CD4-positive, alpha-beta T cell treated with Interleukin-4 for 1 hour (primary cell): ENCODE measurements at places on chromosomes 2 and 18.

GRCh38 chr2:133773854-133774653 is 205.8 kb upstream of the NCKAP5 start:
- no peak for DNase-seq

- DNase-seq, result no peak
These were observed 162.9 kb downstream of the MTCL1 start for GRCh38 chr18:8868276-8868675.

- DNase-seq, result no peak
These were observed 57.8 kb upstream of the MC2R start for GRCh38 chr18:13973061-13973575.

- peak; percentile 72 for DNase-seq
These were observed 34.4 kb downstream of the LGALSL start for GRCh38 chr2:64488050-64488974.
